T-cell (primary cell): ENCODE measurements at places on chromosomes 5 and 9.

- no peak for DNase-seq
These were observed 63.6 kb downstream of the WDR41 start for GRCh38 chr5:77428526-77428925.

DNA sequence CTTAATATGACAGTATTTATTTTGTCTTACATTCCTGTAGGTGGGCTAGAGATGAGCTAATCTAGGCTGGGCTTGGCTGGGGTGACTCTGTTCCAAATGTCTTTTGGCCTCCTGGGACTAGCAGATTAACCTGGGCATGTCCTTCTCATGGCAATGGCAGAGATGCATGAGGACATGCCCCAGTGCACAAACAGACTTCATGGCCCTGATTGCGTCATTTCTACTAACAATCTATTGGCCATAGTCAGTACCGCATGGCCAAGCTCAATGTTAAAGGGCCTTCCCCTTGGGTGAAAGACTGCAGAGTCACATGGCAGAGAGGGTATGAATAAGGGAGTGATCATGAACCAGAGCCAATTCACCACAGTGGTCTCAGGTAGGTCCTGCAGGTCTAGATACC is 313.4 kb downstream of the MSX2 start:
- DNase-seq: no peak

DNA sequence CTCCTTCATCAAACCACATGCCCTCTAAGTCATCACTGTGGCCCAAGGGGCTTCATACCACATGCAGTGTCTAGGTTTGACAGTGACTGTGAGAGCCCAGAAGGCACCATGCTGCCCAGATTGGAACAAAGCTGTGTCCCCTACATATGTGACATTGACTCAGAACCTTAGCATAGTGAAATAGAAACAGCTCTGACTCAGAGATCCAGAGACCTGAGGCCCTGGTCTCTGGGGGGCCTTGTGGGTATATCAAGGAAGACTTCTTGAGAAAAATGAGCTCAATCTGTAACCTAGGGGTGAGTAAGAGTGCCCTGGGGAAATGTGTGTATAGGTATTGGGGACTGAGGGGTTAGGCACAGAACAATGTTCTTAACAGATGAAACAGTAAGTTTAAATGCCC is 7.1 kb upstream of the ENTREP1 start:
- no peak for DNase-seq

DNA sequence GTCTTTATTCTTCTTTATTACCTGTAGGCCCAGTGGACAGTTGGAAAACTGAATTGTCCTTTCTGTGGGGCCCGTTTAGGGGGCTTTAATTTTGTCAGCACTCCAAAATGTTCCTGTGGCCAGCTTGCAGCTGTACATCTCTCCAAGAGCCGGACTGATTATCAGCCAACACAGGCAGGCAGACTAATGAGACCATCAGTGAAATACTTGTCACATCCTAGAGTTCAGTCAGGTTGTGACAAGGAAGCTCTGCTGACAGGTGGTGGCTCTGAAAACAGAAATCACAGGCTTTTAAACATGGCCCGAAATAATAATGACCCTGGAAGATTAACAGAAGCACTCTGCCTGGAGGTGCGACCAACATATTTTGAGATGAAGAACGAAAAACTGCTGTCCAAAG is 47.9 kb downstream of the RNF180 start:
- no peak for DNase-seq

GRCh38 chr5:133373121-133373870 is 239.0 kb downstream of the FSTL4 start:
- DNase-seq: no peak

- no peak for DNase-seq
These were observed 553.0 kb upstream of the GRAMD2B start for GRCh38 chr5:125870256-125870655.
